ENCODE measurements at places on chromosomes 6 and 20.

GRCh38 chr6:9126878-9127560 is 691.7 kb upstream of the SLC35B3 start:
- DNase-seq = no peak

DNA sequence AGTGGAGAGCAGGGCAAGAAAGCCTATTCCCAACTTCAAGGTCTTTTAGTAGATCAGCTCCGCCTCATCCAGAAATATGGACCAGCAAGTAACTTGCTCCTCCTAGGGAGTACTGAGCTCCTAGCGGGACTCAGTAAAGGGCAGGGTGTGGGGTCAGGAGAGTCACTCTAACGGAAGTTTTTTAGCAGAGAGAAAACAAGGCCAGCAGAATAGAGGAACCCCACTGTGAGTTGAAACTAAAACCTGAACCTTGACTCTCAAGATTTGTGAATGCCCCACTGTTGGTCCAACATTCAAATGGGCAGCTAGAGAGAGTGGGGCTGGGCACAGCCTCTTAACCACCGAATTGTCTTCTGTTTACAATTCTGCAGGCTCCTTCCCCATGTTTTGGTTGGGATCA is 244.8 kb downstream of the FARS2 start:
- DNase-seq = no peak

DNA sequence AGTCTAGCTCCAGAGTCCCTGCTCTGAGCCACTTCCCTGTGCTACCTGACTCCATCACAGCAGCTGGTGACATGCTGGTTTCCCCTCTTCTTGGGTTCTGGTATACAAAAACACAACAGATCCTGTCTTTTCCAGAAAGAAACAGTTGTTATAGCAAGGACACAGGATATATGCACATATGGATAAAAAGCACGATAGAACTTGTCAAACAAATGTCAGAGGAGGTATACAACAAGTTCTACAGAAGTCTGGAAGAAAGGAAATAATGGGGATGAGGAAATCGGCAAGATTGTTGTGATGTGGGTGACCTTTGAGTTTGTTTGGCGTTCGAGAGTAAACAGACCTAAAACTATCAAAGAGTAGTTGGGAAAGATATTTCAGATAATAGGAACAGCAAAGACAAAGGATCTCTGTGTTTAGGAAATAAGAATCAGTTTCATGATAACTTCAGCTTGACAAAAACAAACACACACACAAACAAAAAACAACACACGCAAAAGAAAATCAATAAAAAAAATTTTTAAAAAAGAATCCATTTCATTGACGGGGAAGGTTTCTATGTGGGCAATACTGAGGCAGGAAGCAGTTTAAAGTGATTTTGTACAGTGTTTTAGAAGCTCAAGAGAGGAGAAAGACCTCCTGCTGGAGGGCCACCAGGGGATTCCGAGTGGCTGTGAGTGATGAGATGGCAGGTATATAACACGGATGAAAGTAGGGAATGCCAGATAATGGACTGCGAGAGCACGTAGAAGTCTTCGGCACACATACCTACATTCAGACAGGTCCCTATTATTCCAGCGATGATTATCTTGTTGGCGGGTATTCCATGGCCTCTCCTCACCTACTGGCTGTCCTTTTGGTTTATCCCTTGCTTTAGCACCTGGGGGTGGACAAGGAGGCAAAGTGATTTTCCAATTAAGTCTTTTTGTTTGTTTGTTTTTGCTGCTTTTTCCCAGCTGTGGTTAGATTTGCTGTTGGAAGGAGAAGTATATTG is 174.9 kb downstream of the HS3ST5 start:
- DNase-seq = no peak

- DNase-seq = no peak
Measured at GRCh38 chr6:134309227-134309626, 8.7 kb downstream of the SGK1 start.

GRCh38 chr20:46058599-46059281 is 29.7 kb downstream of the SLC12A5 start:
- no peak for DNase-seq

- DNase-seq = no peak
Measured at GRCh38 chr6:166418691-166419143, 36.0 kb upstream of the MPC1 start.

DNA sequence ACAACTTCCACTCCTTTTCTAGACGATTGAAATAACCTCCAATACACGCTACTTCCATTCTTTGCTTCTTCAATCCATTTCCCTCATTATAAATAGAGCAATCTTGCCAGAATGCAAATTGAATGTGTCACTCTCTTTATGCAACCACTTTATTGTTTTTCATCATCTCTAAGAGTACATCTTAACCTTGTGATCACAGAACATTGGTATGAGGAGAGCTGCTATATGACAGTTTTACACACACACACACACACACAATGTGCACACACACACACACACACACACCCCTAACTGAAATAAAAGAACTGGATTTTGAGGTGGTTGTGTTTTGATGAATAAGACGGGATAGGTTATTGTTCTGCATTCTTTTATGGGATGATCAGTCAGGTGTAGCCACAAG is 187.0 kb downstream of the HDGFL1 start:
- no peak for DNase-seq

GRCh38 chr6:157884756-157885155 is 61.7 kb downstream of the SNX9 start:
- DNase-seq = no peak

- no peak for DNase-seq
Measured at GRCh38 chr20:31845300-31845863, at the start of gene FOXS1. Gene FOXS1, minus strand, starts transcription at chr20:31845604. Its CDS starts 62 bp downstream, at chr20:31845542.

DNA sequence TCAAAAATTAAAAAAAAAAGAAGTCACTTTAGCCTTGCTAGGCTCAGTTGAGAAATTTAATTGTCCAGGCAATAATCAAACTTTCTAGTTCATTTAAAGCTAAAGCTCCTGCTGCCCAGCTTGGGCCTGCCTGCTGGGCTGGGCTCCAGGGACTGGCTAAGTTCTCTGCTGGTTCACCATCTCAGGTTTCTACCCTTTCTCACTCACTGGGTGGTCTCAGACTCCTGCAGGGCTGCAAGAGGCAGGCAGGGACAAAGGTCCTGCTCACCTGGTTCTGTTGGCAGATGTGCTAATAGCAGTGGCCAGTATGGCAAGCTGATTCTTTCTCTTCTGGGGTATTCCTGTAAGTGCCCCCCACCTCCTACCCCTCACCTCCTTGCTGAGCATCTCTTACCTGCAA is 21.2 kb upstream of the RTF2 start:
- no peak for DNase-seq

DNA sequence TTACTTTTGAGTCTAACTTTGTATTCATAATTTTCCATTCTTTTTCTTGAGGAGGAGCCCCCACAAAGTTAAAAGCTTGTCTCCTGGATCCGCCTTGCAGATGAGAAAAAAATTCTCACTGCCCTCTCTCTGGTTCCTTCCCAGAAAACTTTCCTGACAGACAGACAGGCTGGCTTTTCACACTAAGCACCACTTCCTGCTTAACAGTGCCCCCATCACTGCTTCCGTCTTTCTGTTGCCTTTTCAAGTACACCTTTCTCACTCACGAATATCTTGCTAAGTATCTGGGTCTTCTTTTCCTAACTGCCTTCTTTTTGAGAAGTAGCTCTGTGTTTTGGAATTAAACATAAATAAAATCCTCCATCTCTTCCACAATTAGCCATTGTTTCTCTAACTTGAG is 19.8 kb upstream of the LMBRD1 start:
- no peak for DNase-seq

DNA sequence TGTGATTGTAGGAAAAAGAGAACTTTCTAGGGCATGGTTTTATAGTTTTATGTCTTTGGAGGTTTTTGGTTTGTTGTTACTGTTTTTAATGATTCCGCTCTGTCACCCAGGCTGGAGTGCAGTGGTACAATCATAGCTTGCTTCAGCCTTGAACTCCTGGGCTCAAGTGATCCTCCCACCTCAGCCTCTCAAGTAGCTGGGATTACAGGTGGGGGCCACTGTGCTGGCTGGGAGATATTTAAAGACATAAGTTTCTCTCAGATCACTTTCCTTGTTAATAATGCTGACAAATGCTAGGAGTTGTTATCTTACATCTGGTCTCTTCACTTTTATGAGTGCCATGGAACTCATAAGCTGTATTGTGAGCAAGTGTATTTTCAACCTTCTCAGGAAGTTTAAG is 116.3 kb downstream of the SCAF8 start:
- DNase-seq = no peak

DNA sequence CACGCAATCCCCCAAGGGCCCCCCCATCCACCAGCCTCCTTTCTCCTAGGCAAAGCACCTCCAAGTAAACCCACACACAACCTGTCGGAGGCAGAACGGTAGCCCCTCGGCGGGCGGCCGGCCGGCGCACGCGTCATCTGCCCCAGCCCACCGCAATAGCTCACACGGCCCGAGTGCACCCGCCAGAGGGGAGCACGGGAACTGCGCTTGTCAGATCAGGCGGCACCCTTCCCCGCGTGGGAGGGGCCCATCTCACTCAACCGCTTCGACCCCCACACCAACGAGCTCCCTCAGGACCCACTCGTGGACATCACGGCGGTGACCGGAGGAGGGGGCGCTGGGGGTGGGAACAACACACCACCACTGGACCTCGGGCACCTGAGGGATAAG is 767.9 kb upstream of the DEFB115 start:
- no peak for DNase-seq

DNA sequence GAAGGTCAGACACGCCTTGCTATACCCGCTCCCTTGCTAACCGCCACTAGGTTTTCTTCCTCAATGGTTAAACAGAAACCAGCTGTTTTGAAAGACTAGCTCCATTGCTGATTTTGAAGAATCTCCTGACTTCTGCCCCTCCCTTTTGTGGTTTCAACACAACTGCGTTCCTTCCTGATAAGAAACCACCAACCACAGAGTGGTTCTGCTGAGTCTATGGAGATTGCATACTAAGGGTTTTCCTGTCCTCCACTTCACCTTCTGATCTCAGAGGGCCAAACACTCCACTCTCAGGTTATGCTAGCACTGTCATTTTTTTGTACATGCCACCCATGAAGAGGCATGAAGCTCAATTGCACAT is 207.9 kb downstream of the MYLK4 start:
- DNase-seq = no peak

DNA sequence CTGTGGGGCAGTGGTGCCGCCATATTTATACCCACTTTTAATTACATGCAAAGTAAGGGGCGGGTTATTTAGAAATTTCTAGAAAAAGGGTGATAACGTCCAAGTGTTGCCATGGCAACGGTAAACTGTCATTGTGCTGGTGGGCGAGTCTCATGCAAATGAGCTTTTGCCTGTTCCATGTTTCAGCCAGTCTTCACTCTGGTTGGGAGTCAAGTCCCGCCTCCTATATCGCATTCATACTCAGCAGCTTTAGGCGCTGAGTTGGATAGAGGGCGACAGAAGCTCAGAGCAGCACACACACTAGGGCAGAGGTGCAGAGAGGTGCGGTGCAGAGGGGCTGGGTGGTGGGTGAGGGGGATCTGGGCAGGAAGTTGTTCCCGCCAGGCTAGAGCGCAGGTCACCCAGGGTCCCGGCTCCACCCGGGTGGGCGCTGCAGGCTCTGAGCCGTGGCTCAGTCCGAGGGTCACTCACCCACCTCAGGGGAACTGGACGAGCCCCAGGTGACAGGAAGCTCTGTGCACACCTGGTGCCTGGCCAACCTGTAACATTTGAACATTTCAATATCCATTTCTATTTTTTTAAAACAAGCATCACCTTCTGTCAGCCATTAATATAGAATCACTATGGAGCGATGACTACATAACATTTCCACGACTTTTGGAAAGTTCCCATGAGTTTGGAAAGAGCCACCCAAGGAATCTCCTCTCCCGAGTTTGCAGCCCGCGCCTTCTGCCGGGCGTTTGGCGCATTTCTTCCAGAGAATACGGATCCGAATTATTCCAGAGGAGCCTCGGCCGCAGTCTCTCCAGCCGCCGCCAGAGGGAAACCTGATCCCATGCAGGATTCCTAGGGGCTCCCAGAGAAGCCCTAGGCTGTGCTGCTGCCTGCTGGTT is 89.1 kb upstream of the PHACTR3 start:
- DNase-seq = no peak

GRCh38 chr6:144106206-144106605 is 10.8 kb upstream of the SF3B5 start:
- DNase-seq = no peak

DNA sequence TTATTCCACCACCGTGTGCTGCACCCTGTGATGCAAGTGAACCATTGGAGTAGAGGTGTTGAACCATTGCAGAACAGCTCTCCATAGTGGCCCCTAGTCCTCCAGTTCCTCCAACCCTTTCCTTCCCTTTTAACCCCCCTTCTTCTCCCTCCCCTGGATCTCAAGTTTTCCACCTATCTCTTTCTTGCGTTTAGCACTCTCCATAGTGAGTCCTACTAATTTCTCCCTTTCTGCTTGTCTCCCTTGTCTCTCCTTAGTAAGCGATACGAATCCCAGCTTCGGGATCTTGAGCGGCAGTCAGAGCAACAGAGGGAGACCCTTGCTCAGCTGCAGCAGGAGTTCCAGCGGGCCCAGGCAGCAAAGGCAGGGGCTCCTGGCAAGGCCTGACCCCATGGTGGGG is 1.1 kb downstream of the PFDN6 start:
- DNase-seq = no peak

DNA sequence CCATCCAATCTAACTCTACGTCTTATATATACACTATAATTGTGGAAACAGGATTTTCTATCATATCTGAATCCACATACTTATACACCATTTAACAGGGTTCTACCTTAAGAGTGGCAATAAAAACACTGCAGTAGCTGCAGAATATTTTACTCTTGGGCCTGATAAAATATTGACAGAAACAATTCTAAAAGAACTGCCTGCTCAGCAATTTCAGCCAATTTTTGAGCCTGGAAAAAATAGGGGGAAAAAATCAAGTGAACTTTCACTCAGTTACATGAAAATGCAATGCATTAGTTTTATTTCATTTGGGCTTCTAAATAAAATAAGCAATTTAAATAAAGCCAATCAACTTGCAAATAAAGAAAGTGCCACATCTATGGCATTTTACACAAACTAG is 246.5 kb upstream of the RUNX2 start:
- DNase-seq = no peak

- no peak for DNase-seq
Measured at GRCh38 chr20:22984008-22984407, 51.1 kb upstream of the SSTR4 start.

GRCh38 chr6:137269347-137269746 is 50.2 kb upstream of the IFNGR1 start:
- DNase-seq = no peak

DNA sequence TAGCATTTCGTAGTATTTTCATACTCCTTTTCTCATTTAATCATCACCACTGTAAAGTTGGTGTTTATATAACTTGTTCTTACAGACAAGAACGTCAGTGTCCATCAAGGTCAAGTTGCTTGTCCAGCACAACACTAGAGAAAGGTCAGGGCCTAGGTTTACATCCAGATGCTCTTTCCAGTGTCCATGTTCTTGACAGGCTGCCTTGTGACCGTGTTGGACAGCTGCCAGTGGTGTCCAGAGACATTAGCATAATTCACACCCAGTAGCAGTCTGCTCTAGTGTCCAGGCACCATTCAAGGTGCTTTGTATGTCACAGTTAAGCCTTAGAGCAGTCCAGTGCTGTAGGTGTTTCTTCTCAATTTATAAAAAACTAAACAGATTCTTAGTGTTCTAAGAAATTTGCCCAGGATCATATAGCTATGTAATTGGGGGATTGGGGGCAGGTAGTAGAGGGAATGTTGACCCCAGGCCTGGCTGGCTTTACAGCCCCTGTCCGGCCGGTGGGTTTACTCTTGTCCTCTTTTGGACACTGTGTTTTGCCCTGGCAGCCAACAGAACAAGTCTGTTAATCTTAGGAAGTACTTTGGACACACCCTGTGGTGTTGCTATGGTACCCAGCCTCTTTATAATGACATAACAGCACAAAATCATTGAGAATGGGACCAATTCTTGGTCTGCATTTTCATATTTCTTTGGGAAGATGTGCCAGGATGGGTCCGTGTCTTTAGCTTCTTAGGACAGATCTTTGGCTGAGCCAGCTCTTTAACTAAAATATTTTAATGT is 8.0 kb downstream of the STK35 start:
- DNase-seq = no peak
